ENCODE measurements at places on chromosomes 13 and 19. TPM values are rescaled to one million over a fixed set of nuclear protein-coding genes. Genes with fewer than 3 reads are reported as not detected.
A peak's percentile ranks its signal among the peaks of the same experiment; 100 is the strongest.

DNA sequence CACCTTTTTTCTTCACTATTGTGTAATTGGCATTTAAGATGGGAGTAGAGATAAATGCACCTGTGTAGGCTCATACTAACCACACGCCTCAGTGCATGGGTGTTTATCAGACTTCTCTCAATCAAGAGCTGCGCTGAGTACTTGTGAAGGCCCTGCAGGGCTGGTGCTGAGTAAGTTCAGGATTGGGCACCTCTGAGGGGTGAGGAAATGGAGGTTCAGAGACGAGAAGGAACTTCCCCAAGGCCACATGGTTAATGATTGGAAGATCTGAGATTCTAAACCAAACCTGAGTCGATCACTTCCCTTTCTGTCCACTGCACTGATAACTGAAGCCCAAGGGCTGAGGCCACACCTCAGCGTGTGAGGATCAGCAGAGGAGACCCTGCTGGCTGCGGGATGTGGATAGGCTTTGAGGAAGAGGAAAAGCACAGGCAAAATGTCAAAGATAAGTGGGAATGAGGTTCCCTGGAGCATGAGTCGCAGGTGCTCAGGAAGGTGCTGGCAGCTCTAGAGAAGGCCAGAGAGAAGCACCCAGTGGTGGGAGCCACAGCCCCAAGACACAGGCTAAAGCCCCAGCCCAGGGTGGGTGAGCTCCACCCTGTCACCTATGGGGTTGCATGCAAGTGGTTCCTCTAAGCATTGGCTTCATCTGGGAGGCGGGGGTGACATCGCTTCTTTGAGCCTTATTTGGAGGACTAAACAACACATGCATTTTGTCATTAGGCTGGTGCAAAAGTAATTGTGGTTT is 32.3 kb upstream of the GJB6 start:
- H3K27me3 ChIP-seq, result no peaks in the 10 kb centered on the region
- DNase-seq, result peak; percentile 30
- no peak overlapping the region for H3K4me3 ChIP-seq

DNA sequence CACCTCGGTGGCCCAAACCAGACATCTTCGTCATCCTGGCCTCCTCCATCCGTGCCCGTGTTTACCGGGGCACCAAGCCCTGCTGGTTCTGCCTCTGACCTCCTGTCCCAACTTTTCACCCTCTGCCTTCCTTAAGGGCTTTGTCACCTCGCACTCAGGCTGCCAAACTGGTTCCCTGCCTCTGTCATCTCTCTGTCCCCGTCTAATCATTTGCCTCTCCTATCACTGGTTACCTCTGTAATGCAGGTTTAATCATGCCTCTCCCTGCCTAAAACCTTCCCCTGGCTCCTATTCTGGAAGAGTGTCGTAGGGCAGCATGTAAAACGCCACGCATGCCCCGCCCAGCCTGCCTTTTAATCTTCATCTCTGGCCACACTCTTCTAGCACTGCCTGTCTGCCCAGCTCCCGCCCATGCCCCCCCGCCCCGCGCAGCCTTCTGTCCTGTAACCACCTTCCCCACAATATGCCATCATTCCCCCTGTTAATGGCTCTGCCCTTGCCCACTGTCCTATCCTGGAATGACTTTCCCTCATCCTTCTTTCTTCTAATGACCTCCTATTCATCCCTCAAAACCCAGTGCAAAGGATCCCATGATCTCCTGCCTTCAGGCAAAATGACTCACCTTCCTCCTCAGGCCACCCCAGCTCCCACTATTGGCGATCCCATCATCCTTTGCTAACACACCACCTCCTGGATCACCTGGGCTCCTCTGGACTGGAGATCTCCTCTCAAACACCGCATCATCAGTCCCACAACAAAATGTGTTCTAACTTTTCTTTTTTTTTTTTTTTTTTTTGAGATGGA is 66.7 kb downstream of the PEX11G start:
- H3K4me1 ChIP-seq, result peaks cover 16% of the 10 kb centered on the region
- no peaks in the 10 kb centered on the region for H3K27me3 ChIP-seq
- peaks cover 6% of the 10 kb centered on the region for H3K36me3 ChIP-seq
- H3K4me3 ChIP-seq, result no peak overlapping the region

DNA sequence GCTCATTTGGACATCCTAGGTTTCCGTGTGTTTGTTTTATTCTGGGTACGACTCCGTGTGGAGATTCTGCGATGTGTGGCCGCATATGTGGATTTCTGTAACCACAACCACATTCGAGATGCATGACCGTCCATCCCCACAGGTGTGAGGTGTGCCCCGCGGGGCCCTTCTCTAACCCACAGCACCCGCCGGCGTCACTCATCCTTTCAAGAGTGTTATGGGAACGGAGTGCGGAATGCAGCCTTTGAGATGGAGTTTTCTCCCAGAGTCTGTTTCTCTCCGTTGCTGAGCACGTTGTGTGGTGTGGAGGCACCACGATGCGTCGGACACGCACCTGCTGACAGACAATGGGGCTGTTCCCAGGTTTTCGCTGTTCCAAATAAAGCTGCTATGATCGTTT is 40.0 kb downstream of the C13orf46 start:
- H3K36me3 ChIP-seq, result no peaks in the 10 kb centered on the region
- peaks cover 3% of the 10 kb centered on the region for H3K27me3 ChIP-seq
- H3K27ac ChIP-seq, result no peak overlapping the region
- H3K4me1 ChIP-seq, result peaks cover 10% of the 10 kb centered on the region
- DNase-seq, result no peak

DNA sequence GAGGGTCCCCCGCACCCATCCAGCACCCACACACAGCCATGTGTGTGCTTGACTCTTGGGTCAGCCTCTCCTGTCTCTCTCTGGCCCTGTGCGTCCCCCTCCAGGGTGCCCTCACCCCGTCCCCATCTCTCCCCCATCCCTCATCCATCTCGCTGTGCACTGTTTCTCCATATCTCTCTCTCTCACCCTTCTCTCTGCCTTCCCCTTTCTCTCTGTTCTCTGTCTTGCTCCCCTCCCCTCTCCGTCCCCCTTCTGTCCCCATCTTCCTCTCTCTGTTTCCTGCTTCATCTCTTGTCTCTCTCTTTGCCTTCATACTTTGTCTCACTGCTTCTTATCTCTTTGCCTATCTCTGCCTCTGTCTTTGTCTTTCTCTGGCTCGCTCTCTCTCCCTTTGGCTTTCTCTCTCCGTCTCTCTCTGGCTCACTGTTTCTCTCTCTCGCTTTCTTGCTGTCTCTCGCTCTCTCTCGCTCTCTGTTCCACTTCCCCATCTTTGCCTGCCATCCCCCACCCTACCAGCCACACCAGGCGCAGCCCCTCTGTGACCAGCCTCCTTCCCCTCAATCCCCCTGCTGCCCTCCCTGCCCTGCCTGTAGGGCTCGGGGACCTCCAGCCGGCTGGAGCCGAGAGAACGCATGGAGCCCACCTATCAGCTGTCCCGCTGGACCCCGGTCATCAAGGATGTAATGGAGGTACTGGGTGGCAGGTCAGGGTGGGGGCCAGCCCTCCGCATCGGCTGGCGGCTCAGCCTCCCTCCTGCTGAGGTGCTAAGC is 8.9 kb downstream of the STXBP2 start:
- H3K36me3 ChIP-seq, result peaks cover 10% of the 10 kb centered on the region
- DNase-seq, result no peak
- H3K4me1 ChIP-seq, result no peaks in the 10 kb centered on the region
- no peak overlapping the region for H3K27ac ChIP-seq

DNA sequence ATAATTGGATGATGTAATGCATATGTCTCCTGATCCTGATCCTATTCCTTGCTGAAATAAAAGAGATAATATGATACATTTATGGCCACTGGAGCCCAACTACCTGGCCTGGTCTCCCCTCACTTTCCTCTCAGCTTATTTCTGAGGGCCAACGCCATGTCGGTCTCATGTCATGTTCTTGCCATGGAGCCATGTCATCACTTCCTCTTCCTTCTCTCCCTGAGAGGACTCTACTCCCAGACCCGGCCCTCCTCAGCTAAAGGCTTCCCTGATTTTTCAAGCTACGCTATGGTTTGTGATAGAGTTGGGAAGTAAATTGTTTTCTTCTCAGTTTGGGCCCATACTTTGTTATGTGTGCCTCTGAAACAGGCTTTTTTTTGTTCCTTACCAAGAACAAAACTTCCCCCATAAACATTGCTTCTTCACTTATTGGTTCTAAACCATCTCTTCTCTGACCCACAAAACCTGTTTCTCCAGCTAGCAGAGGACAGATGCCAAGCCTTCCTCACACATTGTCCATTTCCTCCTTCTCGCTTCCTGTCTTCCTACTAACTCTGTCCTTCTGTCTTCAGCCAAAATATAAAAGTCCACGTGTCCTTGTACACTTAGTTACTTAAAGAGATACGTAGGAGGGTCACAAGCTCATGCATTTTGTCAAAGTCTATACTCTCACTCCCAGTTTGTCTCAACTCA is 319.9 kb upstream of the DACH1 start:
- no peaks in the 10 kb centered on the region for H3K36me3 ChIP-seq
- no peaks in the 10 kb centered on the region for H3K27me3 ChIP-seq
- H3K4me3 ChIP-seq, result no peak overlapping the region
- no peak overlapping the region for H3K27ac ChIP-seq

The CBARP gene
- total RNA-seq, result 2.1 TPM

The LGALS14 gene
- 1.6 TPM for total RNA-seq

The ZDHHC20 gene
- total RNA-seq, result 53.5 TPM

The IER2 gene
- total RNA-seq, result 137 TPM

All from activated CD4-positive, alpha-beta memory T cell treated with anti-CD3 and anti-CD28 coated beads for 36 hours (primary cell).